ENCODE measurements at places on chromosomes 2 and 18.

DNA sequence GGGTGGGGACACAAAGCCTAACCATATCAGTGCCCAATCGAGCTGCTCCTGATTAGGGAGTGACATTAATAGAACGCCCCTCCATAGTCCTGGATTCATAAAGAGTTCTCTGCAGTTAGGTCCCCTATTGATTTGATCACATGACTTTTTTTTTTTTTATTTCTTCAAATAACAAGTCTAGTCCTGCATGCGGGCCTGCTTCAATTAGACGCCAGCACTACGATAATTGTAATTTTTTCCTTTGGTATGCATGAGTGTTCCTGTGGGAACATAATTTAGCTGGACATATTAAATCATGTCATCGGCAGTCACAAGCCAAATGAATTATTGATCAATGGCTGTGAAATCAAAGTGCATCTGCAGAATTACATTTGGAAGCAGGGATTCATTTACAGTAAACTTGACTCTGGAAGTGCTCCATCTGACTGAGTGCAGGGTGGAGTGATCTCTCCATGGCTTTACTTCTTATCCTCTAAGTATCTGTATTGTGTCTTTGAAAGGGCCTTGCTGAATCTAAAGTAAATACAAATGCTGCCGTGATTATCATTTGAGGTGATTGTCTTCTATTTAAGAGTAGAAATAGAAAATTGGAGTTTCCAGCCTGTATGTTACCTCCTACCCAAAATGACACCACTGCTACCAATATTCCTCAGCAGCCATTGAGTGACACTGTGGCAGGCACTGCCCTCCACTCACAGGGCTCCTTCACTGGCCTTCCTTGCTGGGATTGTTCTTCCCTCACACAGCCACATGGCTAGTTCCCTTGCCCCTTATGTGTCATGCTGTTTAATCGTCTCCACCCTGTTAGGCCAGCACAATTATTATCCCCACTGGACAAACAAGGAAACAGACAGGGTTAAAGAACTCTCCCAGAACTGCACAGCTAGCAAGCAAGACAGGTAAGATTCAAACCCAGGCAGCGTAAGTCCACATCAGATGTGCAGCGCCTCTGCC is 337.4 kb upstream of the ID2 start:
- DNase-seq: no peak

- no peak for DNase-seq
These were observed 11.7 kb downstream of the NCK2 start for GRCh38 chr2:105756435-105756834.

- no peak for DNase-seq
These were observed 129.2 kb upstream of the MEIS1 start for GRCh38 chr2:66305718-66306117.

- no peak for DNase-seq
These were observed 381.4 kb downstream of the TNS1 start for GRCh38 chr2:217621391-217621801.

DNA sequence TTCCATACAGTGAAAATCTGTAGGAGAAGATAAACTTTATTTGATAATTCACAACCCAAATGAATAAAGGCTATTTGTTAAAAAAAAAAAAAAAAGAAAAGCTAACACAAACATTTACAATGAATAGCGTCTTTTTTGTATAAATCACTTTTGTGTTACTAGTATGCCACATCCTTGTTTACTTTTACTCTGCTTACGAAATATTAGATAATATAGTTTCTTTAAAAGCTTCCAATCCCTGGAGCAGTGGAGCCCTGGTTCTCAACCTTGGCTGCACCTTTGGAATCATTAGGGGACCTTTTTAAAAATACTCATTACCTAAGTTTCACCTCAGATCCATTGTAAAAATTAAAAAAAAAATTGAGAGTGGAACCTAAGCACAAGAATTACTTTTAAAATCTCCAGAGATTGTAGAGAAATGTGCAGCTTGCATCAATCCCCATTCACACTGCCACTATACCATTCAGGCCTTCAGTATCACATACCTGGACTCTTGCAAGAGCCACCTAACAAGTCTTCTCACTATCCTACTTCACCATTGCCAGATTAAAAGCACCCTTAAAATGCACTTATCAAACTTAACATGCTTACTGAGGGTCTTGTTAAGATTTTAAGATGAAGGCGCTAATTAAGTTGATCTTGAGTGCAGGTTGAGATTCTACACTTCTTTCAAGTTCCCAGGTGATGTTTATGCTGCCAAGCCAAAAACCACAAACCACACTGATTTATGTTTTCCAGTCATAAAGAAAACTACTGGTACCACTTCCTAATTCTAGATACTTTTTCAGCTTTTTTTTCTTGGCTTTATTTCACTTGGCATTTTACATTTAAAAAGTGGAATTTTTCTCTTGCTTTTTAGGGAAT is 59.7 kb upstream of the ZC3H15 start:
- DNase-seq: no peak

- no peak for DNase-seq
These were observed 51.5 kb downstream of the TWIST2 start for GRCh38 chr2:238899386-238899785.

GRCh38 chr18:36128530-36128870 is 640 bp downstream of the SLC39A6 start:
- DNase-seq: no peak

DNA sequence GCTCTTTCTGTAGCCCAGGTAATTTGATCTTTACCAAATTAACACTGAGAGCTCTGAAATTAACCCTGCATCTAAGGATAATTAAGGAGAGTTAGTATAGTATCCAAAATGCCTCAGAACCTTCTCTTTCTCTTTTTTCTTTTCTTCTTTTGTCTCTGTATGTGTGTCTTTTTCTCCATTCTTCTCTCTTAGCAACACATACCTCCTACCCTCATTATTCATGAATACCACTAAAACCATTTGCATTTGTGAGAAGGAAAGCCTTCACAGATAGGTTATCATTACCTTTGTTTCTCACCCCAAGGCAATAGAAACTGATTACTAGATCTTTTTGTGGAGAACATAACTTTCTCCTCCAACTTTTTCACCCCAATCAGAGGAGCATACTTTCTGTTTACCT is 376.5 kb upstream of the NXPH2 start:
- no peak for DNase-seq

GRCh38 chr2:19461504-19462255 is 103.3 kb upstream of the OSR1 start:
- no peak for DNase-seq

- DNase-seq: no peak
These were observed 291.4 kb downstream of the KCNS3 start for GRCh38 chr2:18169893-18170175.

- no peak for DNase-seq
These were observed 107.9 kb downstream of the POLE4 start for GRCh38 chr2:75066121-75066902.

GRCh38 chr2:50343150-50343830 is 688.6 kb downstream of the NRXN1 start:
- no peak for DNase-seq
